ENCODE measurements at places on chromosomes 7 and 10.

DNA sequence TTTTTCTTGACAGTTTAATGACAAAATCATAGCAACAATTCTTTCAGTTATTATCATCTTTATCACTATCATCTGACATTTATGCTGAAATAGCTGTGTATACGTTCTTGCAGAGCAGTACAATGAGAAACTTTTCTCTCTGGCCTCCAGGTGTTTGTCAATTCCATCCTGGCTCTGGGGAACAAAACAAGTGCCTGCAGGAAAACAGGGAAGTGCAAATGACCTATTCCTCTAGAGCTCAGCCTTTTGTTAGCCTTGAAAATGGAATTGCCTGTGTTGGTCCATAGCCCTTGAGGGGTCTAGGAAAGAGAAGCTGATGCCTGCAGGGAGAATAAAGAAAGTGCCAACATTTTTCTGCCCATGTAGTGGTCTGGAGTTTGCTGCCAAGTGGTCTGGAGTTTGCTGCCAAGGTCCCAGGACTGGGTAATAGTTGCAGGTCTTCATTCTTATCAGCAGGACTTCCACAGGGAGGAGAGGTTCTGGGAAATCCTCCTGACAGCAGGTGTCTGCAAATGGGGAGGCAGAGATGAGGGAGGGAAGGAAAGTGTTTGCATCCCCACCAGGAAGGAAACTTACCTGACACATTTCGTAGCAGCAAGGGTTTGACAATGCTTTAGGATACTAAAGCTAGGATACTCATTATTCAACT is 10.1 kb upstream of the CSTF2T start:
- no peak for DNase-seq

DNA sequence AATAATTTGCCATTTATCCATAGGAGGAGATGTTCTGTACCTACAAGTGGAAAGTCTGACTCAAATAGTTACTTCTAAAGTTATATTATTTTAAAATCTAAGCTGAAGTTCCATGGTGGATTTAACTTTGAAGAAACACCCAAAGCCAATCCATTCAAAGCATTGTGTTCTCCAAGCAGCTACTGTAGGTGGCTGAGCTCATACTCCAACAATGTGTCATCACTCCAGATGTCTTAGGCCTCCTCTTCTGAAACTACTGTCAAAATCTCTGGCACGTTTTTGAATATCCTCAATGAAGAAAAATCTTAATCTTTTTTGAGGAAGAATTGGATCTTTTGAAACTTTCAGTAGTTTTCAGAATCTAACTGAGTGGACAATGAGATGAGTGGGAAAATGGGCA is 169.1 kb downstream of the PTEN start:
- DNase-seq = no peak

DNA sequence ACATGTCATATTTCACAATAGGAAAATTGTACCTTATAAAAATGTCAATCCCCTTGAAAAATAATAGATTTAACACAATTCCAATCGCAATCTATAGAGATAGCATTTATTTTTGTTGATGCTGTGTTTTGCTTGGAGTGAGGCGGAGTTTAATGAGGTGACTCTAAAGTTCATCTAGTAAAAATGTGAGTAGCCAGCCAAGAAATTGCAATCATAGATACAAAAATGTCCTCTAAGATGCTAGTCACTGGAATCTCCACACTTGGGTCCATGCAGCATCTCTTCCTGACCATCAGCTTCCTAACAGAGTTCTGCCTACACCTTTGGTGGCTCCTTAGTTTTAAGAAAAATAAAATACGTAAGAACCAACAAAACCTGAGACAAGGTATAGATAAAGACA is 44.9 kb downstream of the GLI3 start:
- DNase-seq = no peak

GRCh38 chr7:45080265-45080957 is 8.4 kb downstream of the NACAD start:
- DNase-seq = no peak
